ENCODE measurements at places on chromosomes 1 and 21.

- DNase-seq, result no peak
Observed at GRCh38 chr1:221867003-221867402, 125.1 kb upstream of the DUSP10 start.

- no peak for DNase-seq
Observed at GRCh38 chr1:178520803-178521202, 7.9 kb downstream of the TEX35 start.

GRCh38 chr1:8193840-8194406 lies 124.0 kb upstream of the SLC45A1 start:
- DNase-seq, result no peak

- peak; percentile 67 for DNase-seq
Observed at GRCh38 chr21:36134803-36135390, at the start of gene CBR3. Gene CBR3 (plus strand): TSS chr21:36135079. CDS start chr21:36135193, 114 bp downstream.

DNA sequence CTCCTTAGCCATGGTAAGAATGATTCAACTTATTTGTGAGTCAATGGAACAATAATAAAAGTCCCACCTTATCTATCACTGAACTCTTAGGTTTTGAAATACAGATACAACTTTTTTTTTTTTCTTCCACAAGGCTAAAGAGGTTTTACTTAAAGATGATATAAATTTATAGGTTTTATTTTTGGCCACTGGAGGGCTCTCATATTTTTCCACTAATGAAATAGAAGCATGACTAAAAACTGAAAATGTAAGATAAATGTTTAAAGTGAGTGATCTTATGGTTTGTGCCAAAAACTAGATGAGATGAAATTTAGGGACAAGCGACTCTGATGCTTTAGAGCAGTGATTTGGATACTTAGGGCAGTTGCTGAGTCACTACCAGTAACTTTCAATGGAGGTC lies 499.0 kb downstream of the NUF2 start:
- peak; percentile 25 for DNase-seq

DNA sequence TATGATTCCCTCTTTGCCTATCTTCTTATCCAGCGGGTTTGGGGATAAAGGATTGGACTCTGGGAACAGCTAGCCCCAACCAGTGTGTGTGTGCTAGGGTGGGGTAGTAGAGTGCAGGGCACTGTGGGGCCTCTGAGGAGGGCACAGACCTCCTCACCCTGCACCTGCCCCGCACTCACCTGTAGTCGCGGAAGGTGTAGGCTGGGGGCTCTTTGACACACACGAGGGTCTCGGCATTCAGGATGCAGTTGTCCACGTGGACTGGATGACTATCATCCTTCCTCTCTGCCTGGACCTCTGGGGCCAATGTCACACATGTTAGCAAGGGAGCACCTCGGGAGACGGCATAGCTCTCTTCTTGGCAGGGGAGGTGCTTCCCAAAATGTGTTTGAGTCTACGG lies 8.0 kb upstream of the CLDN19 start:
- DNase-seq, result no peak

GRCh38 chr1:162230096-162230495 lies 146.6 kb downstream of the SPATA46 start:
- peak; percentile 38 for DNase-seq

DNA sequence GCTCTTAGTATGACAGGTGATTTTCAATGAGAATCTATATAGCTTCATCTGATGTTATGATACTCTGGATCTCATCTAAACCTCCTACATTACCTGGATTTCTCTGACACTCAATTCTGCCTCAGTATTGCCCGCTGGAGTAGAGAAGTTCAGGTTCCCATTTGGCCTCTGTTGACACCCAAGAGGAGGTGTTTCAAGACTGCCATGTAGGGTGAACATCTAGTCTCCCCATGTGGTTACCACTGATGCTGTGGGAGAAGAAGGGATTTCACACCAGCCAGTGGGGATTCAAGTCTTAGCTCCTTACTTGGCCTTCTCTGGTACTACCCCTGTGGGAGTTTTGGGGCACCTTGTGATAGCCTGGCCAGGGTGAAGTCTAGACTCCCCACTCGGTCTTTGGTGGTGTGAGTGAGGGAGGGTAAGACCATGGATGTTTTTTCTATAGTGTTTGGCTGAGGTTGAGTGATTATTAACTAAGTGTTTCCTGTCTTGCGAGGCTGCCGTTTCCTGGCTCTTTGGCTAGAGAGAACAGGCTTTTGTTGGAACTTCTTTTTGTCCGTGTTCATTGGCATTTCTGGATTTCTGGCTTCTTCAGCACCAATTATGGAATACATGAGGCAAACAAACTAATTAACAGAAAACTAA lies 90.7 kb downstream of the RHOU start:
- no peak for DNase-seq

All from MCF 10A (cell line).